ENCODE measurements at places on chromosomes 2 and 18.

DNA sequence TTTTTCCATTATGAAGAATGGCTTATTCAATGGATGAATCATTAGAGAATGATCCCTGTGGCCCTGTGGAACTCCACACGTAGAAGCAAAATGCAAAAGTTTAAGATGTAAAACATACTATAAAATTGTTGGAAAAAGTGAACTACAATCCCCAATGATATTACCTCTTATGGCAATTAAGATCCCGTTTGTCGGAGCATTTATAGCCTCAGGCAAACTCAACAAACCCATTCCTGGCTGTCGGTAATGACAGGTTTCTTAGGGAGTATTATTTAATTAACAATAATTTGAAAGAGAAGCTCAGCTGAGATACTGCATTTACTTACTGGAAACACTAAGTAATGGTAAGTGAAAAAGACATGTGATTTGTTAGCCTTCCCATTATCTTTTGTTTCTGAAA, 138.3 kb downstream of the CDH20 start:
- DNase-seq, result no peak

DNA sequence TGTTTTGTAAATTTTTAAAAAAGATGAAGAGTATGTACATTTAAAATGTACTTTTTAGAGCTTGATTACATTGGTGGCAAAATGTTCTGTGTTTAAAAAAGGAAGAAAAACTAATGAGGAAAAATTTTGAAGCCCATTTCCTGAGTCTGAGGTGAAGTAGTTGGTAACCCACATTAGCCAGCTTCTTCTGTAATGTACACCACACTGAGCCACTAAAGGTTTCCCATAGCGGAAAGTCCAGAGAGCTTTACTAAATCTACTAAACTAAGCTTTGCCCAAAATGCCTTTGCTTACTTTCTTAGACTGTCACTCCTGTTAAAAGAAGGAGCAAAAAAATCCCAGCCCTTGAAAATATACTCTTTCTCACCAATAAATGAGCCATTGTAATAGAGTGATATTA, 804.8 kb upstream of the ZEB2 start:
- DNase-seq, result no peak

DNA sequence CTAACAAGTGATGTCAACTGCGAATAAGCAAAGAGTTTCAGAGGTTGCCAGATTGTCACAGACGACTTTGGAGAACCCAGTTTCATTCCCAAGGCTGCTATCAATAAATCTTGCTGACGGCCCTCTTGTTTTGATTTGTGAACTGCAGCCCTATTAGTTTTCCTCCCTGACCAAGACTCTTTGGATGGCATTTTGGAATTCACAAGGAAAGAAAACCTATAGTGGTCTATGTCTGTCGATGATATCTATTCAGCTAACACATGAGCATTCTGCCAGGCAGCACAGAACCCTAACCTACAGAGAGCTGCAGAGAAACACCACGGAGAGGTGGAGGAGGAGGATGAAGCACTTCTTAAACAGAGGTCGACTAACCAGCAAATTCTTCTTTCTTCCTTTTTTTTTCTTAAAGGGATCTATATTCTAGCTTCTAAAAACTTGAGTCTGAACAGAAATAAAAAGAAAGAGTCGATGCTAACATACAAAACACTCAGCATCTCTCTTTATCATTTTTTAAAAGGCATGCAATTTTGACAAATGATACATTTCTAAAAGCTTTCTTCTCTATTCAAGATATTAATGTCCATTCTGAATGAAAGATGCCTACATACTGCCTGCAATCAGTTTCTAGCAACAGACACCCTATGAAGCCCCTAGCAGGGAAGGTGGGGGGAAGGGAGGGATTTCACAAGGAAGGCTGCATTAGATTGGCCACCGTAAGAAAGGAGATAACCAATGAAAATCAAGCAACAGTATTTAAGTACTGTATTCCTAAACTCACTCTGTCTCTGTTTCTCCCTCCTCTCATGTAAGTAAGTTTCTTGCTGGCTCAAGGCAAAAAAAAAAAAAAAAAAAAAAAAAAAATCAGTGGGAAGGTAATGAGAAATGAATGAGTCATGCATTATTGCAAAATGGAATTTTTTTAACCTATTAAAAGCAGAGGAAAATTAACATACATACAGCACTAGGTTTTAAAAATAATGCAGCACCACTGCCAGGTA, 83.0 kb upstream of the CHRNA1 start:
- peak; percentile 84 for DNase-seq

DNA sequence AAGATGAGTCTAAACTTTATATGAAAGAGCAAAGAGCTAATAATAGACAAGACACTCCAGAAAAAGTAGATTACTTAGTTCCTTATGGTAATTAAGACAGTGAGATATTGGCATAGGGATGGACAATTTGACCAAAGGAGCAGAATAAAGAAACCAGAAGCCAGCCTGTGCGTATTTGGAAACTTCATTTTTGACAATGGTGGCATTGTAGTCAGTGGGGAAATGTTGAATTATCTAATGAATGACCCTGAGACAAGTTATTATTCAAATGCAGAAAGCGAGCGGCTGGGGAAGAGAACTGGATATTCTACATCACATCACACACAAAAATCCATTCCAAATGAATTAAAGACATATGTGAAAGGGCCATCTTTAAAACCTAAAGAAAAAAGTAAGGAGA, 144.3 kb downstream of the DTNB start:
- DNase-seq, result no peak

- DNase-seq, result peak; percentile 80
Observed at GRCh38 chr2:226184940-226185615, 614.5 kb downstream of the IRS1 start.

DNA sequence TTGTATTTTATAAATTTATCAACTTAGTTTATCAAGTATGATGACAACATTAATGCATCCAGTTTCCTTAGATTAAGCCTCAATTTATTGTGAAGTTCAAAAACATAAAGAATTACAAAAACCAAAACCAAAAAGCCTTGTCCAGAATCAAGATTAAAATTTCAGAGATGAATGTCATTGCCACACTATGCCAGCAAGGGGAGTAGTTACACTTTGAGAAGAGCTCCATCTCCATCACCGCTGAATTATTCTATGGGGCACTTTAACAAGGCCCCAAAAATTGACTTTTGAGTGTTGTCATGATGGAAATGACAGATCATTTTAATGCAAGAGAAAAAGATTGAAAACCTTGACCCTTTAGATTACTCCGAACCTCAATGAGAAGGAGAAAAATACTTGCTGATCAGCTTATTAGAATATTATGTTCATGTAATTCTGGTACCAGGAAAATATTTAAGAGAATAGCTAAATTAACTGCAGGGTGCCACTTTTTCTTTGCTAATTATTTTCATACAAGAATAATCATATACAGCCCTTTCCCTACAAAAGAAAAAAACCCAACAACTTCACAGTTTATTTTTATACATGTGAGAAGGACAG, 152.5 kb upstream of the AQP4 start:
- no peak for DNase-seq

DNA sequence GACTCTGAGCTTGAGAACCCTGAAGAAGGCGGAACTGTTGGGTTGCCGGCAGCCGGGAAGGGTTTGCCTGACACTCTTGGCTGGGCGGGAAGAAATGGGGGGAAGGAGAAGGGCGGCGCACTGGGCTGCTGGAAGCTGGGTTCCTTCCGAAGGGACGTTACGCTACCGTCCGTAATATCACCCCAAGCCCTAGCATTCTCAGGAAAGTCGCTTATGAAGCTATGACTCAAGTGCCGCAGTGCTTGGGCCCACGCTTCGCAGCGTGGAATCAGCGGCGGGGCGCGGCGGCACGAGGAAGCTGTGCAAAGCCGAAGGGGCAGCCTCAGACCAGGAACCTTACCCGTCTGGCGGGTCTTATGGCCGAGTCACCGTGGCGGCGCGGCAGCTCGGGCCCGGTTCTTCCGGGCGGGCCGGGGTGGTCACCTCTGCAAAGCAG, 50.2 kb upstream of the SIGLEC15 start:
- peak; percentile 70 for DNase-seq

DNA sequence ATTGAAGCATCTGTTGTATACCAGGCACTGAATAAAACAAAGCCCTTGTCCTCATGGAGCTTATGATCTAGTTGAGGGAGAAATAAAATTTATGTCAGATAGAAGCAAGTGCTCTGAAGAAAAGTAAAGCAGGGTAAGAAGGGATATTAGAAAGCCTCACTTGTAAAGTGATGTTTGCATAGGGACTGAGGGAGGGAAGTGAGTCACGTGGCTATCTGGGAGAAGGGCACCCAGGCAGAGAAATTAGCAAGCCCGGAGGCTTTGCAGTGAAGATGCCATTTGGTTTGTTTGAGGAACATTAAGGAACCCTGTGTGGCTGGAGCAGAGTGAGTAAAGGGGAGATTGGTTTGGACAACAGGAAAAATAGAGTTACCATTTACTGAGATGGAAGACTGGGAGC, 52.1 kb downstream of the RBBP8 start:
- no peak for DNase-seq

All from right lung (tissue), 10 donors.